ENCODE measurements at places on chromosomes 2 and 18.

DNA sequence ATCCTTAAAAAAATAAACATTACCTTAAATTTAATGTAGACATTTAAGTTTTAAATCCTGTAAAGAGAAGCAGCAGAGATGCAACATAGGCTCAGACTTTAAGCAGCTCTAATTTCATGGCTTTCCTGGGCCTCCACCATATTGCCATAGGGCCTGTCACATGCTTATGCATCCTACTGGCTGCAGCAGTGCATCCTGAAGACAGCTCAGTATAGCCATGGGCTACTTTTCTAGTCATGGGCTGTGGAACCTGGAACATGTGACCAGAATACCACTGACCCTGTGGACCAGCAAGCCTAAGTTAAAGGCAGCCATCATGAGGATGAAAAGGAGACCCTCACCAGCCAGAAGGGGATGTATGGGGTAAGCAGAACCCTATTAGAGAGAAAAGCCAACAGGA, 10.7 kb downstream of the RMP24 start:
- no peak for DNase-seq

DNA sequence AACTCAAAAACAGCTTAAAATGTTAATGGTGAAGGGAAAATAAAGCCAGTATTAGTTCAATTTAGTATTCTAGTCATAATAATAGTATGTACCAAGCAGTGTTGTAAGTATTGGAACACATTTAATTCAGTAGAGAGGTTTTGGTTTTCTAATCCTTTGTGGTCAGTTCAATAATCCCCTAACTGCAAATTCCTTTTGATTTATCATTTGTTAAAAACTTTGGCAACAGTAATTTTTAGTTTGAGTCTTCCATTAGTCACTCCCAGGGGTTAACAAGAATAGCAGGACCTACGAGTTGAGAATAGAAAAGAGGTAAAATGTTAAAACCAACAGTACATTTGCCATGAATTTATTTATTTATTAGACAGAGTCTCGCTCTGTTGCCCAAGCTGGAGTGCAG, 10.7 kb downstream of the MRPL44 start:
- DNase-seq = no peak

DNA sequence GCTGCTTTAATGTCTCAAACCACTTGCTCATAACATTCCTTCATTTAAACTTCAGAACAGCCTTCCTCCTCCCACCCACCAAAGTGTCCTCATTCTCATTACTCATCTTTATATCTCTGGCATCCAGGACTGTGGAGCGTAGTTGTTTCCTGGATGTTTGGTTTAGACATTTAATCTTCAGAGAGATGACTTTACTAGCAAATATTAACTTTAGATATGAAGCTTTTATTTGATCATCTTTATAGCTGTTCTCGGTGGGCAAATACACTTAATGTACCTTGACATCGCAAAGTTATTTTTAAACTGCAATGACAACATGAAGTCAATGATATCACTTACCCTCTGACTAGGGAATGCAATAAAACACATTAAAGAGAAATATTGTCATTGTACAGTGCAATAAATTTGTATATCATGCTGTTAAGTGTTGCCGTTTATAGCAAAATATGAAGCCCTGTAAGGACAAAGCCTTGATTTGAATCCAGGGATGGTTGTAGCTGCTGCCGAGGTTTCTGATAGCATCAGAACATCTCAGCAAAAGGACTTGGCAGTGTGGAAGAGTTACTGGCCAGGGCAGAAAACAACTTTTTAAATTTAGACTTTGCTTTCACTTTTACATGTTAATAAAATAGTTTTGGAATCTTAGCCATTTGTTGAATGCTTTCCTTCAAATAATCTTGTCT, 4.6 kb upstream of the LAMA3 start:
- no peak for DNase-seq

- no peak for DNase-seq
These were observed 1.5 kb upstream of the WNT10A start for GRCh38 chr2:218878926-218879761.

DNA sequence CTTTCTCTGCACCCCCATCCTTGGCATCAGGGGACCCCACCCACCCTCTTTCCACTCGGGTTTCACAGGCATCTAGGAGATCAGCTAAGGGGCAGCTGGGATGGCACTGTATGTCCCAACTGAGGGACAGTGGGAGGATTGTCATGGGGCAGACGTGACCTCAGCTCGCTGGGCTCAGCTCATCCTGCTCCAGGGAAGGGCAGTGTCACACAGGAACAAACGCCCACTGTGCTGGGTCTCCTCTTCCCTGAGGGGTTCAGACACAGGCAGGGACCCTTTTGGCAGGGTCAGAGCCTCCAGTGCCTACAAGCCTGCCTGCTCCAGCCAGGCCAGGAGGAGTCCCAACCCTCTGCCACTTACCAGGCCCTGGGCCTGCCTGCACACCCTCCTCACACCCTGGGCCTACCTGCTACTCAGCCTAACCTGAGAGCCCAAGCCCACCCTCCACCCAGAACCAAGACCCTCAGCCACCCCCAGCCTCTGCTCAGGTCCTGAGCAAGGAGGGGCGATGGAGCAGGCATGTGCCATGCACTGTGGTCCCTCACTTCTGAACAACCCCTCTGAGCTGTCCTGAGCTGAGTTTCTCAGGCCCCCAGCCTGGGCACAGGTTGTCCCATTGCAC, 68.2 kb downstream of the HS1BP3 start:
- no peak for DNase-seq

GRCh38 chr2:3768960-3769765, 65.8 kb downstream of the DCDC2C start:
- DNase-seq = no peak

GRCh38 chr2:27811768-27812167, 40.2 kb downstream of the MRPL33 start:
- no peak for DNase-seq

GRCh38 chr2:10876963-10877362, 34.8 kb upstream of the KCNF1 start:
- no peak for DNase-seq

- no peak for DNase-seq
These were observed 35.8 kb downstream of the AQP12A start for GRCh38 chr2:240727439-240727838.

DNA sequence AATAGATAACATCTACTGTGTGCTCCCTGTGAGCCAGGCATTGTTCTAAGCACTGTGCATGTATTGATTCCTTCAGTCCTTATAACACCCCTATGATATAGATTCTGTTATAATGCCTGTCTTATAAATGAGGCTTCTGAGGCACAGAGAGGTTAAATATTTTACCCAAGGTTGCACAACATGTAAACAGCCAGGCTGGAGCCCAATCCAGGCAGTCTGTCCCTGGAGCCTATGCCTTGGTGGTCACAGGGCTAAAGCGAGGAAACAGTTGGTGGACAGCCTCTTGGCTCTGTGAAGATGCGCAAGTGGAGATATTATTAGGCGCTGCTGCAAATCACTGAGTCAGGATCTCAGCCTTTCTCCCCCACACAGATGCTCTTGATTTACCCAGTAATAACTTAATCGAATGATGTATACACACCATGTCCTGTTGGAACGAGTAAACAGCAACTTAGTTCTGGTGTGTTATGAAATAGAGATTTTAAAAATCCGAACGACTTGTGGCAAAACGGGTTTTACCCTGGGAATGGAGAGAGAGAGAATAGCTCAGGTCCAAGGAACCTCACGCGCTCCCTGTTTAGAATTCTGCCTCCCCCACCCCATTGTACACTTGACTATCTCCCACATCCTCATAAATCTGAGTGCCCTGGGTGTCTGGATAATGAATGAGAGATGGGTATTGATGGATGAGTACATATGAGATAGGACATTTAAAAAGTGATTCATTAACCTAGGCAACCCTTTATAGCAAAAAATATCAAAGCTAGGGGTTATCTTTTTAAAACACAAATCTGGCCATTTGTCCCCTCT, 231.9 kb downstream of the BCL2 start:
- DNase-seq = no peak

GRCh38 chr2:105176429-105176828, 65.1 kb upstream of the GPR45 start:
- DNase-seq = no peak

GRCh38 chr2:199470361-199470671, 12.6 kb upstream of the SATB2 start:
- DNase-seq = no peak

GRCh38 chr18:15198116-15198389, 450.1 kb downstream of the ANKRD30B start:
- no peak for DNase-seq

GRCh38 chr18:78240627-78241252, 738.9 kb upstream of the SALL3 start:
- DNase-seq = no peak

DNA sequence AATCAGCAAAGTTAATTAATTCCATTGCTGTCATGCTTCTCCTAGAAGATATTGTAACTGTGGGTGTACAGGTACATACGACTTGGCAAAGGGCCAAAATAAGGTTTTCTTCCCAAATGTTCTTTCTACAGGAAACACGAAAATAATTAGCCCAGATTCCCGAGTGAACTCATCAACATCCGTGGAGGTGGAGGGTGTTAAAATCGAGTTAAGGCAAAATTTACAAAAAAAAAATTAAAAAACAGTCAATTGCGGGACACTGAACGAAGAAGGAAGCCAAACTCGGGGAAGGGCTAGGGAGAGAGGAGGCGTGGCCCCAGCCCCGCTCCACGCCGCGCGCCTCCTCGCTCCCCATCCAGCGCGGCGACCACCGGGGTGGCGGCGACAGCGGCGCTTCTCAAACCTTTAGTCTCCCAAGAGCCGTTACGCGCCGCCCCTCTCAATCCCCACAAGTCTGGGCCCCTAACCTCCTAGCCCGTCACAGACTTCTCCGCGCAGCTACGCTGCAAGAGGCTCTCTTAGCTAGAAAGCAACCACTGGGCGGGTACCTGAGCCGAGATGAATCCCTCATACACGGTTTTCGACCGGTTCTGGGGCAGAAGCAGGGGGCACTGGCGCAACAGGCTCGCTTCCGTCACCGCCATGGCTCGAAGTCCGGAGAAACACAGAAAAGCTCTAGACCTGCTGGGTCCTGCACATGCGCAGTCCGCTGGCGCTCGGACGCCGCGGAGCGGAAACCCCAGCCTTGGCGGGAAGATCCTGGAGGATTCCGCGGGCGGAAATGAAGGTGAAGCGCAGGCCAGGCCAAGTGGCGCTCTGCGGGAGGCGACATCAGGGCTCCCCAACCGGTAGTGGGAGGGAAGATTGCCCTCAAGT, at the start of gene FANCL:
FANCL (minus strand) TSS at position 656 of the 876 bp plus-strand sequence; CDS start at position 644, 12 bp downstream.
- DNase-seq = peak; percentile 93

DNA sequence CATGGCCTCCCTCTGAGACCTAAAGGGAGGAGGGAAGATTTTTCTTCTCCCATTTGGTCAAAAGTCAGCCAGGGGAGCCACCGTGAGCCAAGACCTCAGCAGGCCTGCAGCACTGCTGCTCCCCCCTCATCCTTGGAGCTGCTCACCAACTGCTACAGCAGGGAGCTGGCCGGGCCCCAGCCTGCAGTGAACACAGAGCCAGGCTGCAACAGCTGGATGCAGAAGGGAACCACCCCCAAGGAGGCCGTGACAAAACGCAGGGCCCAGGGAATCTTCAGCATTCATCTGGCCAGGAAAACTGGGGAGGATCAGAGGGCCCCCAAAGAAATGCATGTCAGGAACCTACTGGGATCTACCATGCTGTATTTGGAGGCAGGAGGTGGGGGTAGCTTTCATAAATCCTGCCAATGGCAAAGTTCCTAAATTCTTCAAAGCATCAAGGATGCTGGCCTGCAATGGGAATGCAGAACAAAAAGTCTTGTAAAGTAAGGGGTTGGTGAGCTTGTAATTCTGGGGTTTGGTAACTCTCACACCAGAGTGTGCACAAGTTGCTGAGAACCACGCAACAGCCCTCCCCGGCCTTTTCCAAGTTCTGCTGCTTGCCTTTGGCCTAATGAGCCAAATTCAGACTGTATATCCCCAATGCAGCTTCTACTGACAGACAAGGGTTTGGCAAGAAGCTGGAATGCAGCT, 61.0 kb downstream of the CACNB4 start:
- peak; percentile 83 for DNase-seq

GRCh38 chr2:113085542-113085941, 17.8 kb downstream of the IL1F10 start:
- DNase-seq = no peak

DNA sequence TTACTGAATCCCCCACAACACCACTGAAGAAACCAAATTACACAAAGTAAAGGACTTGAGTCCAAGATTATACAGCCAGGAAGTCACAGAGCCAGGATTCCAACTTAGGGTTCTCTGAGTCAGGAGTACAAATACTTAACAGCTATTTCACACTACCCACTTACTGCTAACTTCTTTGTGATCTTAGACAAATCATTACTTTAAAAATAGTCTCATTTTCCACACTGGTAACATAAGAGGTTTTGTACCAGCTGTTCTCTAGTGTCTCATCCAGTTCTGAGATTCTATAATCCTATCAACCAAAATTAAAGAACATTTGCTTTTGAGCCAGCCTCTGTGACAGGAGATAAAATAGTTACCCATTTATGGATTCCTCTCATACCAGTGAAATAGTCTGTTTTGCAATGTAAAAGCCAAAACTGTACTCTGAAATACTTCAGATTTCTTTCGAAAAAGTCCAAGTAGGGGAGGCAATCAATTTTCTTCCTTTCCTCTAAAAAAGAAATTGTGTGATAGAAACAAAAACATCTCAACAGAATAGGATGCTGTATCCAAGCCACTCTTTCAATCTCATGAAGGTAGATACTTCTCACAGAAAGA, 157.6 kb downstream of the LRATD1 start:
- no peak for DNase-seq

DNA sequence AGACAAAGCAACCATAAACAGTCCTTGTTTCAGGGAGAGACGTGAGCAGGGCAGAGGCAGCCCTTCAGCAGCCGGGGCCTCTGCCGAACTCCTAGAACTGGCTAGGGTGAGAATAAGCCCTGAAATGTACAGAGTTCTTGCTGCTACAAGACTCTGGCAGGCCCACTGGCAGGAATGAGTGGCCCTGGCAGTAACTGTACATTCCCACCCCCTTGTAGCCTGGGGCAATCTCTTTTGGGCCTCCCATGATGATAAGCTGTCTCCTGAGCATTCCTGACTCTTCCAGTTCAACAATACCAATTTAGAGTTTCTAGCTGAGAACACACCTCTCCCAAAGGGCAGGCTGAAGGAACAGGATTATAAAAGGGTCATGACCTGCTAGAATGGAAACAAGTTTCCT, 54.3 kb downstream of the HAUS1 start:
- DNase-seq = no peak

DNA sequence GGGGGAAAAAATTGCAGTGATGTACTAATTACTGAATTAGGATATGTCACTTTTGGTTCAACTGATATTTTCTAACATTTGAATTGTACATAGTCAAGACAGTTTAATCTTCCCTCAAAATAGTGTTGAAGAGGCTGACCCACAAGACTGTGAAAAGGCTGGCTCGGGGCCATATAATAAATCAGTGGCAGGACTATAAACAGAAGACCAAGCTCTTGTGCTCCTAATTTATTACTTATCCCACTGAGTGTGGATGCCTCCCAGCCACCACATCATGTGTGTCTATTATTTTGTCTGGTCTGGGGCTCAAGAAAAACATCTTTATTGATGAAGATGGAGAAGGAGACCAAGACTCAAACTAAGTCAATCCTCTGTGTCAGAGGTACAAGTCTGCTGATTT, 64.4 kb downstream of the PLEKHM3 start:
- no peak for DNase-seq

GRCh38 chr18:78113136-78113939, 863.7 kb downstream of the GALR1 start:
- DNase-seq = no peak

Measured in left forelimb (tissue), 1 donor.